Cortex of kidney (tissue), 1 donor: ENCODE measurements at places on chromosomes 1 and 21.

- no peak for DNase-seq
Measured at GRCh38 chr1:191152776-191153175, 675.1 kb upstream of the BRINP3 start.

GRCh38 chr1:172499636-172500141 is 33.3 kb upstream of the SUCO start:
- DNase-seq = no peak

- DNase-seq = no peak
Measured at GRCh38 chr1:193457676-193458075, 271.3 kb upstream of the B3GALT2 start.

- DNase-seq = no peak
Measured at GRCh38 chr1:17198476-17199258, 6.3 kb upstream of the PADI1 start.

GRCh38 chr1:66226985-66227384 is 307.0 kb upstream of the SGIP1 start:
- DNase-seq = no peak

DNA sequence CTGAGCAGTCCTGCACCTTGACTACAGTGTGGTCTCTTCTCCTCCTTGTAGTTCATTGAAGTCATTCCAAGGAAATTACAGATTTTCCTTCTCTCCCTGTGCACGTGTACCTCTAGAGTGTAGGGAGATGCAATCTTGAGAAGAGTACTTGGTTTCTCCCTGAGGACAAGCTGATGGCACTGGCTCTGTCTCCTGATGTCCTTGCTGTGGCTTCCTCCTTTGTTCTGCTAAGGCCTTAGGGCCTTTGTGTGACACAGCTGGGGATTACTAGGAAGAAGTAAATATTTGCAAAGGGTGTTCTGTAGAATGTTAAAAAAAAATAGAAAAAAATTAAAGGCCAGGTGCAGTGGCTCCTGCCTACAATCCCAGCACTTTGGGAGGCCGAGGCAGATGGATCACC is 66.2 kb upstream of the APOBEC4 start:
- DNase-seq = no peak
